GM12892 (cell line): ENCODE measurements at places on chromosomes 7 and 10.

GRCh38 chr7:12231097-12231496 lies 20.0 kb downstream of the TMEM106B start:
- DNase-seq, result no peak

GRCh38 chr10:95661818-95662217 lies 5.3 kb upstream of the ALDH18A1 start:
- no peak for DNase-seq

DNA sequence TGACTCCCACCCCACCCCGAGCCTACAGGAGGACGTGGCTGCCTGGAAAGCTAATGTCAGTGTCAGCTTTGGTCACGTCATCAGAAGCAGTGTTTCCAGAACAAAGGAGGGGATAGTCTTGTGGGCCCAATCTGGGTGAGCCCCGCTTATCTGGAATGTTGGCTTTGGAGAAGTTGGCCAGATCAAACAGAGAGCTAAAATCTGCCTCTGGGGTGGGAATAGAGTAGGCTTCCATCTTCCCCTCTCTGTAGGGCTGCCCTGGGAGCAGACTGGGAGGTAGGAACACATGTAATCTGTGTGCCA lies 32.5 kb downstream of the SRRM3 start:
- no peak for DNase-seq

- DNase-seq, result no peak
Measured at GRCh38 chr10:75201793-75202307, 8.7 kb upstream of the VDAC2 start.

DNA sequence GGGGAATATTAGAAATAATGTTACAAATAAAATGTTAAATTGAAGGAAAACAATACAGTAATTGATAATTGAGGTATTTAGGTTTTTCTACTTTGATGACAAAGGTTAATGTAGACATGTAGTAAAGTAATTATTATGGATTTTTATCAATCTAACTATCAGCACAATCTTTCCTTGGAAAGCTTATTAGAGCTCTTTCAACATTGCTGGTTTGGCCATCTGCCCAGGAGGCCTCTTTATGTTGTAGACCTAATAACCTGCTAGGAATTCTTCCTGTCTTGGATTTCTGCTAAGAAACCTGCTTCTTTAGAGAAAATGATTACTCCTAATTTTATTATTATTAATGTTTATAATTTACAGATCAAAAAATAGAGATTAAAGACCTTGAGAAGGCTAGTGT lies 78.9 kb downstream of the CHRM2 start:
- no peak for DNase-seq

DNA sequence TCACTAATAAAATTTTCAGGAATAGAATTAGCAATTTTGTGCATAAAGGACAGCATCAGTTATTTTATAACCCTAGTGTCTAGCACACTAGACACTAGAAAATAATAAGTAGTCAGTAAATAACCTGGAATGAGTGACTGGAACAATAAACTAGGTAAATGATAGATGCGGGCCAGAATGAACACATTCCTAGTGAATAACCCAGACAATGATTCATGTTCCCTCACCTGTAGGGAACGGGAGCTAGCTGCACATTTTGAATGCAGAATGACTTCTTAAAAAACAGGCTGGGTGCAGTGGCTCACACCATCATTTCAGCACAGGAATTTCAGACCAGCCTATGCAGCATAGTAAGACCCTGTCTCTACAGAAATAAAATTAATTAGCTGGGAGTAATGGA lies 3.2 kb upstream of the ATOH7 start:
- no peak for DNase-seq

DNA sequence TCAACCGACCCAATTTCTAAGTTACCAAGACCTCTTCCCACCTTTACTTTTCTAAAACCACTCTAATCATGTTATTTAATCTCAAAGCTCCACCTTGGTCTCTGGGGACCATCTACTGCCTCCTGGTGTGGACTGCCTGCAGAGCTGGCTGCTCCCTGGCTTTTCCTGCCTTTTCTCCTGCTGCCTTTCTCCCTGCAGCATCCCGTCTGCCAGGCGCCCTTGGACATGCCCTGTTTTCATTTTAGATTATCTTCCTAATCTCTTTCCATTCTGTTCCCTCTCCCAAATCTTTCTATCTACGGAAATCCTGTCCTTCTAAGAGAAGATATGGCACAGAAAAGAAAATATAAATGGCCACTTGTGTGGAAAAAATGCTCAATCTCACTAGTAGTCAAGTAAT lies 23.1 kb downstream of the TCAF1 start:
- no peak for DNase-seq

- DNase-seq, result no peak
Measured at GRCh38 chr7:149468208-149468607, 7.3 kb upstream of the ZNF777 start.
